ENCODE measurements at places on chromosomes 7 and 10. TPM values are rescaled to one million over a fixed set of nuclear protein-coding genes. Genes with fewer than 3 reads are reported as not detected.

- DNase-seq, result no peak
These were observed at the start of gene EGFR for GRCh38 chr7:55018361-55019190. Gene EGFR (plus strand): TSS chr7:55019017. CDS start chr7:55019278, 261 bp downstream.

Gene CTAGE4
- total RNA-seq, result 2.8 TPM

DNA sequence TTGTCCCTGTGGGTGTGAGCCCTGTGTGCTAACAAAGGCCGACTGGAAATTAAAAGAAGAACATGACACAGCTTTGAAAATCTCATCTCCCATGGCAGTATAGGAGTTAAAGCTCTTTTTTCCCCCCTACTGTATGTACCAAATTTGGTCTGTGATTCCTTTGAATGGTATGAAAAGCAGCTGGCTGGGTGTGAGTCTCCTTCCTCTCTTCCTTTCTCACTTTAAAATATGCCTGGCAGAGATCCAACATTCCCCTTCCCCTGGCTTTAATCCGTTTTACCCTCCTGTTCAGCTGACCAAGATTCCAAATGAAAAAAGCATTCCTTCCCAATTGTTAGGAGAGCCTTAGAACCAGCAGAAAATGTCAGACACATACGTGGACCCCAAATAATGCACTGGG, 225.0 kb upstream of the CELF2 start:
- no peak for DNase-seq

DNA sequence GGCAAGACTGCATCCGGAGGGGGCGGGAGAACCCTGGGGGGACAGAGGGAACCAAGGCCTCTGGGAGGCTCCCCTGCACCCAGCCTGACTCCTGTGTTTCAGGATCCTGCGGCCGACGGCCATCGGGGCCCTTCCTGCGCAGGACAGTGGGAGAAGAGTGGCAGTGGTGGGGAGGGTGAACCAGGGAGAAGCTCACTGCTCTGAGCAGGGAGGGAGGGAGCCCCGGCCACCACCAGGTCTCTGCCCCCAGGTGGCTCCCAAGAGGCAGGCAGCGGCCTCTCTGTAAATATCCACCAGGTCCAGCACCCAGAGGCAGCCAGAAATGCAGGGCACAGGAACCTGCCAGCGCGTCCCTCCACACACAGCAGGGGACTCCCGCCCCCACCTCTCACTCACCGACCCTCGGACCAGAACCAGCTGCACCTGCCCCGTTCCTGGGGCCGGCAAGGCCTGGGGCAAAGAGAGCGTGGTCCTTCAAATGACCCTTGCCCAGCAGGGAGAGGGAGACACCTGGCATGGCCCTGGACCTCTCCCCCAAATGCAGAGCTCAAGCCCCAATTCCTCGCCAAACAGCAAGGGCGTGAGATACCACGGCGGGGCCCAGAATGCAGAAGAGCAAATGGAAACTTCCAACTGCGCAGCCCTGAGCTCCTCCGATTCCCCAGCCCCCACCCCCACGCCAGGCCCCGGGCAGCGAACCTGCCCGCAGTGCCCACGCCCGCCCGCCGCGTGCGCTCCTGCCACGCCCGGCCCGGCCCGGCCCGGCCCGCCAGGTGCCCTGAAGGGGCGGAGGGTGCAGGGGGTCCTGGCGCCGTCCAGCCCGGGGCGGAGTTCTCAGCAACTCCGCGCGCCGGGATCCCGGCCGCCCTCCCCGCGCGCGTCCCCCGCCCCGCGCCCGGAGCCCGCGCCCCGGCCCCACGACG, 805 bp downstream of the RASGEF1A start:
- no peak for DNase-seq

Gene EVX1
- total RNA-seq, result not detected

Gene RARRES2
- 8.0 TPM for total RNA-seq

DNA sequence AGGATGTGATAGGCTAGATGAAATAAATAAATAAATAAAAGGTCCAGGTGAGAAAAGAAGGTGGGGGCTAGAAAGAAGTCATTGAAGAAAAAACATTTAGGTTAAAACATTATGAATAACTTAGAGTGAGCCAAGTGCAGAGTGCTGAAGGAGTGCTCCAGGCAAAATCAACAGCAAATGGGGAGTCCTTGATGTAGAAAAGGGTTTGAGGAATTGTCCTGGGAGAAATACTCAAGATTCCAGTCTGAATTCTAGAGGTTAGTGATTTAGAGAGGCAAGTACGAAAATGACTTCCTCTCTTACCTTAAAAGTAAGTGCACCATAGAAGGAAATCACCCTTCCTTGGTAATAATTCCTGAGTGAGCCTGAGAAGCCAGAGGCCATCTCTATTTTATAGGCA, 19.7 kb downstream of the CAV1 start:
- no peak for DNase-seq

DNA sequence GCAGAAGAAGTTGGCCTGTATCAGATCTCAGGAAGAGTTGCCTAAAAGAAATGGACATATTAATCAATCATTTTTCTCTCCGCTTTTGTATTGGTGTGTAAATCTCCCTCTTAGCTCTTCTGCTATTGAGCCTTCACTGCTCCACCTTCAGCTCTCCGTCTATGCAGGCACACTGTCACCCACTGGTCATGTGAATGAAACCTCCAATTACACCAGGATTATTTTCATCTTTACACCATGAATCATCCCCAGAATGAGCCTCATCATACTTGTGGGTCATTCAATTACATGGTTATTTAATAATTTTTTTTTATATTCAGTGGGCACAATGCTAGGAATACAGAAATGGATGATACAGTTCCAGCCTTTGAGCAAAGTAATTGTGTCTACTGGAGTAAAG, 92.6 kb downstream of the LRRC4 start:
- DNase-seq, result no peak

Gene DDX21
- total RNA-seq, result 39.2 TPM

DNA sequence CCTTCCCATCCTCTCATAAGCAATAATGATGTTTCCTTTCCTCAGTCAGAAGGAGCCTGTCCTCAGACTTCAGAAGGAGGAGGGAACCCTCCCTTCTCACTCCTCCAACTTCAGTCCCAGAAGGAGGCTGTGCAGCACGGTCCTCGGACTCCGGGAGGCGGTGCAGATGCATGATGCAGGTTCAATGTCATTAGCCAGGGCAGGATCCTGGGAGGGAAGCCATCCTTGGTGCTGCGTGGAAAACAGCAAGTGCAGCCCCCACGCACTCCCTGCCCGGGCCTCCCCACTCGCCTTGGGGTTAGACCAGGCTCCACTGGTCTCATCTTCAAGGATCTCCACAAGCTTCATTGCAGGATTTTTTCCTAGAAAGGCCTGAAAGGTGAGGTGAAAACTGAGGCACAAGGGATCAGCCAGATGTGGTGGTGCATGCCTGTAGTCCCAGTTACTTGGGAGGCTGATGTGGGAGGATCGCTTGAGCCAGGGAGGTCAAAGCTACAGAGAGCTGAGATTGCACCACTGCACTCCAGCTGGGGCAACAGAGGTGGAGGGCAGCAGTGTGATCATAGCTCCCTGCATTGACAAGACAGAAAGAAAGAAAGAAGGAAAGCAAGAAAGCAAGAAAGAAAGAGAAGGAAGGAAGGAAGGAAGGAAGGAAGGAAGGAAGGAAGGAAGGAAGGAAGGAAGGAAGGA, 62.0 kb downstream of the ASB13 start:
- DNase-seq, result no peak

DNA sequence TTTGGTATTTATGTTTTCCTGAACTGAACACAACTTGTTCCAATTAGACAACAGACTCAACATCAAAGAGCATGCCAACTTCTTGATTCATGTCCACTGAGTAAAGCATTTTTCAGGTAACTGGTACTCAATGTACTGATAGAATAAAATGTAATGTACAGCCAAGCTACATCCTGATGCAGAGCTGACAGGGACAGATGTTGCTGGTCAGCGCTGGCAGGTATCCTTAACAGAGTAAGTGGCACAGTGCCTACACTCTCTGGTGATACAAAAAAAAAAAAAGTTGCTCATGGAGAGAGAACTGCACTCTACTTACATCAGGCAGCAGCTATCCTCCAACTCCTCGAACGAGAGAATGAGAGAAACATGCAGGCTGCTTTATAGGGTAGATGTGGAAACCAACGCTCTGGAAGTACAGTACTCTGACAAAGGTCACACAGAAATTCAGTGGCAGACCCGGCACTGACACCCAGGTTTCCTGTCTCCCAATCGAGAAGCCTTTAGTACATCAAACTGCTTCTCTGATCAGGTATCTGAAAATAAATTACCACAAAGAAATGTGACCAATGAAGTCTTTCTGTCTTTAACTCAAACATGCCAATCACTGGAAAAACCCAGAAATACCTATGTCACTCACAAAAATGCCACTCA, 4.6 kb downstream of the ITGB1 start:
- DNase-seq, result no peak

Gene PAX4
- total RNA-seq, result not detected

DNA sequence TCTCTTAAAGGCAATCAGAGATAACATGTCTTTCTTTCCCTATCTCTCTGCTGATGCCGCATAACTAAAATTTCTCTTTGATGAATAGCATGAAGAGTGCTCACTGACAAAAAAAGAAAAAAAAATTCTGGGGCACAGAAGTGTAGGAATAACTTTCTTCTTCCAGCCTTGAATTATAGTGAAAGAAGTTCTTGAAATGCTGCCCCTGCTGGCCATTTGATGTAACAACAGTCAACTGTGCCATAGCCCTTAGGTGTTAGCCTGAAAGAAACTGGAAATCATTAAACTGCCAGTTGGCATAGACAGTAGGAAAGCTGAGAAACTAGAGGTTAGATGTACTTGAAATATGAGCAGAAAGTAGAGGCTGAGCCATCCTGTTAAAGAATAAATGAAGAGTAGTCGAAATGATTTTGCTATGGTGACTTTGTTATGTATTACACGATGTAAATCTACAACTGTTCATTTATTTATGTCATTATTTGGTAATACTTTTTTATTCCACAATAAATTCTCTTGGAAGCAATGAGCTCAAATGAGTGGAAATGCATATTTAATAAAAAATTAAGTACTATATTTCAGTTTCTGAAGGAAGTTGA, 48.3 kb upstream of the FAM171A1 start:
- DNase-seq, result no peak

Measured in esophagus squamous epithelium (tissue), 5 donors.